Osteocyte (in vitro differentiated cells): ENCODE measurements at places on chromosomes 12 and 14. TPM values are rescaled to one million over a fixed set of nuclear protein-coding genes. Genes with fewer than 3 reads are reported as not detected.

DNA sequence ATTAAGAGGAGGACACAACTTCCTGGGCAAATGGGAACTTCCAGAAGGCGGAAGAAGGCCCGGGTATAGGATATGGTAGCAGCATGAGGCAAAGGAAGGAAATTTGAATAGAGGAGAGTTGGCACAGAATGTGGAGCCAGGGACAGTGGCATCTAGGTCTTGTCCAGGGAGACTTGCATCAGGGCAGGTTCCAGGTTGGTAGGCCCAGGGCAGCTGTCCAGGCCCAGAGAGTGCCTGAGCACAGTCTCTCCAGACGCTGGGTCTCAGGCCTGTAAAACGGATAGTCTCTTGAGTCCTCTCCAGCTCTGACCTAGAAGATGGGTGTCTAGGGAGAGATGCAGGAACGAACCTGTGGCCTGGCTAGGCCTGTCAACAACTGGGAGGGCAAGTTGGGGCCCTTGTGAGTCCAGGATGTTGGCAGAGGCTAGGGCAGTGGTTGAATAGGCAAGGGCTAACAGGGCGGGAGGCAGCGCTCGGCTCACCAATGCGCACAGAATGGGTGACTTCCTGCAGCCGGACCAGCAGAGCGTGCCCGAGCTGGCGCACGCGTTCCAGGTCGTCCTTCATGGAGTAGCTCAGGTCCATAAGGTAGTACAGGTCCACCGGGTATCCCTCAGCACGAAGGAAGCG lies 9.9 kb downstream of the ITGB7 start:
- no peak for DNase-seq

GRCh38 chr14:44961151-44961553 lies 595 bp downstream of the KLHL28 start:
- no peak for DNase-seq

GRCh38 chr12:24226745-24227350 lies 277.4 kb upstream of the SOX5 start:
- DNase-seq = no peak

KCNA5 gene
- not detected in 2 replicates for total RNA-seq

DNA sequence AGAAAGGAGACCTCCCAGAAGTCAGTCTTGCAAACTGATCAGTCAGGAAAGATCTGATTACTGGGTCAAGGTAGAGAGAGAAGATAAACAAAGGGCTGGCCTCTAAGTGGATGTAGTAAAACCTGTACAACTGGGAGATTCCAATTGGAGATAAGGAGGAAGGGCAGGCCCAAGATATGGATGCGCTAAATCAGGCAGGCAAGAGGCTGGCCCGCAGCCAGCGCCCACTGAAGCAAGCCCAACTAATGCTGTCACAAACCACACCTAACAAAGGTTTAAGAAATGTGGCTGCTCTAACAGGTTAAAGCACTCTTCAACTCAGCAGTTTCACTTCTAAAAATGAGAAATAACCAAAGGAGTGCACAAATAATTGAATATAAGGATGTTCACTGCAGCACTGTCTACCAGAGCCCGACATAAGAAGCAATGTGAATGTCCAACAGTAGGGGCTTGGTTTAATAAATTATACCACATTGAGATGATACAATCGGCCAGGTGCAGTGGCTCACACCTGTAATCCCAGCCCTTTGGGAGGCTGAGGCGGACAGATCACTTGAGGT lies 4.7 kb downstream of the GLTP start:
- DNase-seq = no peak

DNA sequence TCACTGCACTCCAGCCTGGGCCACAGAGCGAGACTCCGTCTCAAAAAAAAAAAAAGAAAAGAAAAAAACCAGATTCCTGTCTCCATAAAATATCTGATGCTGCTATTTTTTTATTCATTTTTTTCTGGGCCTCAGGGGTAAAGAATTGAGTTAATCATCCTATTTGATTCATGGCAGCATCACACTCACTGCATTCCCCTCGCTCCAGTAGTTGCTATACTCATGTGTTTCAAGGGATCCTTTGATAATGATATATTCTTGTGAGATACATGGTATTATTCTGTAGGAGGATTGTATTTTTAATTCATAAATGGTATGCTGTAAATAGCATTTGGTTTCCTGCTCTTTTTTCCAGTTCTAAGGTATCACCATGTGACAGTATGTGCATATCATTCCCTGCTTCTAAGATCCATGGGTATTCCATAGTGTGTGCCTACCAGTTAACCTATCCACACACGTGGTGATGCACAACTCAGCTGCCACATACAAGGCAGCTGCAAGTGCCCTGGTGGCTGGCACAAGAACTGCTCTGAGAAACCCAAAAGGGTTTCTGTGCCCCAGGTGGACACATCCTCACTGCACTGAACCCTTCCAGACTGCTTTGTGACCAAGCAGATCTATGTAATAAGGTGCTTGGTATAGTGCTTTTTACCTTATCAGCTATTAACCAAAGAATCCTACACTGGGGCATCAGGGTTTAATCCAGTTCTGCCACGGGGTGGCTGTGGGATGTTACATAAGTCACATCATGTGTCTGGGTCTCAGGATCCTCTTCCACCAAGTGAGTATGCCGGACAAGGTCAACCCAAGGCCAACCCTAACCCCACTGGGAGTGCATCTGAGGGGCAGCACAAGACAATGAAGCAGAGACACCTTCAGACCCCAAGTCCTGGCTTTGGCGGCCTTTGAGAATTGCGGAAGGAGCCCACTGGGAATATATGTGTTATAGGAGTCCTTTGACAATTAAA lies 74.6 kb downstream of the ZFP36L1 start:
- no peak for DNase-seq

GRCh38 chr12:71036526-71036925 lies 116.0 kb upstream of the PTPRR start:
- DNase-seq = no peak

GRCh38 chr12:27221625-27222387 lies 22.3 kb upstream of the STK38L start:
- DNase-seq = no peak

- no peak for DNase-seq
Observed at GRCh38 chr12:127654383-127654985, 612.5 kb upstream of the TMEM132C start.

DNA sequence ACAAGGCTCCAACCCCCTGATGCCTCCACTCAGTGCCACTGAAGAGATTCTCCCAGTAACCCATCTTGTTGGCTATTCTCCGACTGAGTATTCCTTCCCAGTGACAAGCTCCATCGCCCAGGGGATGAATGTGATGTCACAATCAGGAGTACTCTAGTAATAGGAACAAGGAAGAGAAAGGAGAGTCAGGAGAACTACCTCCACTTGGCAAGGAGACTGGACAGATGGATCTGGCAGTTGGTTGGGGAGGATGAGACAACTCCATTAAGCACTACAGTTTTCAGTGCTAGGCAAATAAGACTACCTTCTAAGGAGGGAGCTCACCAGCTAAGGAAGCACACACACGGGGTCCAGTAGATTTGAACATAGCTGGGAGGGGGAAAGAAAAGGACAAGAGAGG lies 5.3 kb downstream of the RNF41 start:
- DNase-seq = no peak

- DNase-seq = no peak
Observed at GRCh38 chr12:120220838-120221575, 20.1 kb upstream of the RPLP0 start.

DNA sequence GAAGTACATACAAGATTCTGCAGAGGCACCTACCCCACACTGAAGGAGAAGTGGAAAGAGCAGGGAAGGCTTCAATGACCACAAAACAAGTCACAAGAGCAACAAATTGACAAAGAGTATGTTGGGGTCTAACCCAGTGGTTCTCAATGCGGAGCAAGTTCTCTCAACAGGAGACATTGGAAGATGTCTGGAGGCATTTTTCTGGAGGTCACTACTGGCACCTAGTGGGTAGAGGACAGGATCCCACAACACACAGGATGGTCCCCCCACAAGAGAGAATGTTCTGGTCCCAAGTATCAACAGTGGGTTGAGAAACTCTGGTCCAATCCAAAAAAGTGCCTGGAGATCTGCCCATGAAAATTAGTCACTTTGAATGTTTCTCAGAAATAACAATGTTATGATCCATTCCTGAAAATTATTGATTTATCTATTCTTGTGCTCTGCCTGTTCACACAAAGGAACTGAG lies 3.4 kb downstream of the SSH1 start:
- no peak for DNase-seq

LMO3 gene
- 1.6 and 1.8 TPM in 2 replicates for total RNA-seq

GRCh38 chr12:22256605-22257004 lies 77.9 kb downstream of the ST8SIA1 start:
- no peak for DNase-seq

NTN4 gene
- total RNA-seq = 654 and 670 TPM in 2 replicates

KITLG gene
- total RNA-seq = 1.3 and 1.9 TPM in 2 replicates

GRCh38 chr12:119544765-119545625 lies 48.6 kb upstream of the TMEM233 start:
- no peak for DNase-seq

TSPAN19 gene
- total RNA-seq = not detected in 2 replicates

GRCh38 chr12:83826112-83826511 lies 1086.5 kb downstream of the SLC6A15 start:
- no peak for DNase-seq

- no peak for DNase-seq
Observed at GRCh38 chr14:84806622-84807021, 723.3 kb upstream of the FLRT2 start.

GRCh38 chr12:24756479-24757024 lies 192.3 kb downstream of the BCAT1 start:
- no peak for DNase-seq

PMCH gene
- total RNA-seq = not detected in 2 replicates

SLCO1B3 gene
- not detected in 2 replicates for total RNA-seq

GPD1 gene
- 0.43 TPM in 1 of 2 replicates, not detected in the other for total RNA-seq

- DNase-seq = no peak
Observed at GRCh38 chr12:74111688-74112360, 425.8 kb upstream of the ATXN7L3B start.

GRCh38 chr12:127459687-127460086 lies 807.3 kb upstream of the TMEM132C start:
- DNase-seq = no peak

DNA sequence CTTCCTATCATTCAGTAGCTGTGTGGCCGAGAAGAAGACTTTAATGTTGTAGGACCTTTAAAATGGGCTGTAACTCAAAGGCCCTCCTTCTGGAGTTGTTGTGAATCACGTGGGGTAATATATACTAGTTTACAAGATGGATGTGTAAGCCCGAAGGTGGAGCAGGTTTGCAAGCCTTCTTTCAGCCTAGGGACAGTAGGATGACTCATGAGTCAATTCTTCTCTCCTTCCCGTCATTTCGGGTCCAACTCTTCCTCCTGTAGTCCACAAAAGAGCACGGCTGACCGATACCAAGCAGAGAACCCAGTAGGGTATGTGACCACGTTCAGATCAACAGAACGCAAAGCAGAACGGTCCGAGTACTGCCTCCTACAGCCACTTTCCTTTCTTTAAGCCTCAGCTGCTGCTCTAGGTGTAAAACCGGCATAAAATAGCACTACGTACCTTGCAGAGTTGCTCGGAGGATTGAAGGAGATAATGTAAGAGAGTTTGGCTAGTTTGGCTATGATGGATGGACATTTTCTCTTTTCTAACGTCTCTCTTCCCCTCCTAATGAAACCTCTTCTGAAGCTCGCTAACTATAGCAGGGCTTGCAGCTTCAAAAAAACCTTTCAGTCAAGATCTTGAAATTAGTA lies 1.3 kb upstream of the RASSF3 start:
- DNase-seq = no peak

DNA sequence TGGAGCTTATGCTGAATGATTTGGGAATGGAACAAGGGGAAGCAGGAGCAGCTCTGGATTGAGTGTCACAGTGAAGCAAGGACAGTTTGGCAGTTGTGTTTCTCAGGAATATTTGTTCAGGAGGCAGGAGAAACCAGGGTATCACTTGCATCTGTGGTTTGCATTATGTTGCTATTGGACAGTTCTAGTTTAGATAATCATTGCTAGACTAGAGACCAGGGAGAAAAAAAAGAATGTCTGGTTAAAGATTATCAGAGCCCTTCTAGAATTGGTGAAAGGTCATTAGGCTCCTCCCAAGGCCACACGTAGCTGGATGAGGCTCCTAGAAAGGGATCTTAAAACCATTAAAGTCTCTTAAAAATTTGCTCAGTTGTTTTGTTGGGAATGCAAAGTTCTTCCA lies 17.0 kb upstream of the SRSF5 start:
- DNase-seq = peak; percentile 2

- no peak for DNase-seq
Observed at GRCh38 chr14:50784683-50785456, 46.1 kb downstream of the NIN start.

DNA sequence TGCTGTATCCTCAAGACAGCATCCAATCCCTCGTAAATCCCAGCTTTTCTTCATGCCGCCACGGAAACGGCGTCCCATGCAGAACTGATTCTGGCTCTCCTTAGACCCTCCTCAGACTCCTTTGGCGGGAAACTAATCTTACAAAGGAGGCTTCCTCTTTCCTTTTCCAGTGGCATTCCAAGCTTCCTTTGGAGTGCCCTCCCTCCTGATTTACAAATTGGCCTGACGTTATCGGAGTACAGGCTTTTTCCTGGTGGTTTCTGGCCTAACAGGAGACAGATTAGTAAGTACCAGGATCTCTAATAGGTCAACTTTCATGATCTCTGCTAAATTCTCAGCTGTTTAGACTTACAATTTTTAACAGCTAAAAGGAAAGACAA lies 1.3 kb upstream of the ZDHHC17 start:
- no peak for DNase-seq

DNA sequence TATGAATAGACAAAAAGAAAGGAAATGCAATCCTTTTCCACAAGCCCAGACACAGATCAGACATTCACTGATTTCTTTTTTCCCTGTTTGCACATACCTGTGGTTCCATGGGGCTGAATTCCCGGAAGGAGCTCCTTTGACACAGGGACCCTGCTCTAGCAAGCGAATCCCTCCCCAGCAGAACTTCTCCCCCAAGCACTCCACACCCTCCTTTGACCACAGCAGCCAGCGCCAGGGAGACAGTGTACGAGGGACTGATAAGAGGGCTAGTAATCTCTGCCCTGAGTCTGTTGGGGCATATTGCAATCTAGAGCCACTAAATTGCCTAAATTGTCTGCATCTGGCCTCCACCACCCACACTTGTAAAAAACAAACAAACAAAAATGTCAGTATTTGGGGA lies 83.4 kb upstream of the NTF3 start:
- DNase-seq = no peak
